ENCODE measurements at places on chromosomes 2 and 18. TPM values are rescaled to one million over a fixed set of nuclear protein-coding genes. Genes with fewer than 3 reads are reported as not detected.

DNA sequence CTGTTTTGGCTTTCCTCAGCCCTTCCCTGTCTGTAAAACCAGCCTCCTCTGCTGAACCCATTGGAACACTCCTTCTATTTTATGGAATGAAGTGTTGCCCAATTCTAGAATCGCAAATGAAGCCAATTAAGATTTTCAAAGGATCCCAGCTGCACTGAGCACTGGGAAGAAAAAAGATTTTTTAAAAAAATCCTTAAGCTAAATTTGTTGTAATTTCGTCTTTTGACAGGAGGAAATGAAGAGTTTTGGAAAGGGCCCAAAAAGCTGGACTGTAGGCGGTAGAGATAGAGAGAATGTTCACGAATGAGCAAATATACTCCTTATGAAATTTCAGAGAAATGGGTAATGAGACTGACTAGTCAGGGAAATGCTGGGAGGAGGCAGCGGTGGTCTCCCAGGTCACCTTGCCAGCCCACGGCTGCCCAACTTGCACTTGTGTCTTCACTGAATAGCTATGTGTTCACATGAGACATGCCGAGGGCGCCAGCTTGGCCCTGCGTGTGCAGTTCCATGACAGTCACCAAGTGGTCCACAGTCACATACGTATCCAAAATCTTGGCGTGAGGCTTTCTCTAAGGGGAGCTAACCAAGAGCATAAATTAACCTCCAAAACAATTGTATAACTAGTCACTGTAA lies 69.9 kb downstream of the SGPP2 start:
- DNase-seq, result no peak

GRCh38 chr2:44934983-44935728 lies 6.3 kb upstream of the SIX3 start:
- DNase-seq, result no peak

GRCh38 chr2:205133544-205133943 lies 548.8 kb upstream of the NRP2 start:
- peak; percentile 75 for DNase-seq

GRCh38 chr2:28726177-28726576 lies 25.5 kb upstream of the PPP1CB start:
- DNase-seq, result no peak

- DNase-seq, result no peak
These were observed 23.9 kb downstream of the COL4A3 start for GRCh38 chr2:227188292-227188691.

- no peak for DNase-seq
These were observed 180.6 kb upstream of the EPAS1 start for GRCh38 chr2:46116553-46116991.

Gene CDH2
- total RNA-seq, result 11.1 TPM

Gene KLHL29
- total RNA-seq, result 31.7 TPM

Gene UBE2E3
- total RNA-seq, result 64.9 TPM
